Fibroblast of the aortic adventitia (primary cell): ENCODE measurements at places on chromosomes 3 and 15.

GRCh38 chr3:12285003-12285555, 3.8 kb upstream of the PPARG start:
- DNase-seq: no peak

DNA sequence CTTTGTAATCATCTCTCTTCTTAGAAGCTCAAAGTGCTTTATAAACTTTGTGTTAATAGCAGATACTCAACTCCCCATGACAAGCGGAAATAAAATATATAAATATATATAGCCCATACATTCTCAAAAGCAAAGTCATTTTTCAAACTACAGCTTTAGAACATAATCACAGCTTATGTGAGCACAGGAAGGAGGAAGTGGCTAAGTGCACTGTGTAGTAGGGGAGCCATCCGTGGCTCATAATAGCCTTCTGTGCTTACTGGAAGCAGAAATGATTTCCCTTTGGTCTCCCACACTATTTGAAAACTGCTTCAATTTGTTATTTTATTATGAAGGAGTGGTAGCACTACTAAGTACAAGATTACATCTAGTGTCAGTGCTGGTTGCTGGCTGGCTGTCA, 151.4 kb upstream of the ARL6 start:
- no peak for DNase-seq

GRCh38 chr15:68330901-68331300, 53.4 kb downstream of the FEM1B start:
- DNase-seq: no peak

DNA sequence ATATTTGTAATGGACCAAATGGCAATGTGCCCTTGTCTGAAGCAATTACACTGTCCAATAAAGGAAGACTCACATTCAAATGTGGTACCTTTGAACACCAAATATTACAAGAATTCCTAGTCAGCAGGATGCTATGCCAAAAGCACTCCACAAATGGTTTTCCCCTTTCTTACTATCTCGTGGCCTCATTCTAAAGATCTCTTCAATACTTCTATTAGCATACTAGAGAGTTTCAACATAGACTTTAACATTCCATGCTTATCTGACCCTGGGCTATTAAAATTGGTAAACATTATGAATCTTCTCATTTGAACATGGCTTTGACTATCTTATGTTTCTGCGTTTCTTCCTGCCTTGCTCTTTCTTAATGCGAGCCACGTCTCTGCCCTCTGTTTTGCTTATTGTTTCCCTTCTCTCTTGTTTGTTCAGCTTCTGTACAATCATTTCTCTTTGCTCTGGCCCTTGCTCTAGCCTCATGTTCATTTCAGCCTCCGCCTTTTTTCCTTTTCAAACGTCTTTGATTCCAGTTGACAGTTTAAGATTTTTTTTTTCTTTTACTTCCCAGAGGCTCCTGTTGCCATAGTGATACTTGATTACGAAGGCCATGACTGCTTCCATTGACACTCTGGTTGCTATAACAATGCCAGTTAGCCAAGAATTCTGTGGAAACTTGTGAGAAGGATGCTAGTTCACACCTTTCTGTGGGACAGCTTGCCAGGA, 49.5 kb upstream of the SLC9A9 start:
- peak; percentile 77 for DNase-seq

GRCh38 chr3:3064297-3064696, 45.9 kb downstream of the IL5RA start:
- DNase-seq: no peak

GRCh38 chr3:110413266-110413665, 658.4 kb upstream of the NECTIN3 start:
- no peak for DNase-seq

DNA sequence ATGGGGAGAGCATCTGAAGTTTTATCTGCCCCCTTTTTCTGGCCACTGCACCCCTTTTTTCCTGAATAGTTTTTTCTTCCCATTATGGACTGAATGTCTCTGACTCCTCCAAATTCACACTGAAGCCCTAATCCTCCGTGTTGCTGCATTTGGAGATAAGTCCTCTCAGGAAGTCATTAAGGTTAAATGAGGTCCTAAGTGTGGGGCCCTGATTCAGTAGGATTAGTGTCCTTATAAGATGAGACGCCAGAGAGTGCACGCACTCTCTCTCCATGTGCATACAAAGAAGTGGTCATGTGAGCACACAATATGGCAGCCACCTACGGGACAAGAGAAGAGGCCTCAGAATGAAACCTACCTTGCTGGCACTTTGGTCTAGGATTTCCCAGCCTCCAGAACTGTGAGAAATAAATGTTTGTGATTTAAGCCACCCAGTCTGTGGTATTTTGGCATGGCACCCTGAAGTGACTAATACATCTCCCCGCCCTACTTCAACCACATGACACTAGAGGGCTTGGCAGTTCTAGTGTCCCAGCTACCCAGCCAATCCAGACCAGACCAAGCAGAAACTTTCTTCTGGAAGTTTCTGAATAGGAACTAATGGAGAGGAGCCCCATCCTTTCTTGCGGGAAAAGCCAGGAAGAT, 191.3 kb downstream of the PDE8A start:
- peak; percentile 27 for DNase-seq

DNA sequence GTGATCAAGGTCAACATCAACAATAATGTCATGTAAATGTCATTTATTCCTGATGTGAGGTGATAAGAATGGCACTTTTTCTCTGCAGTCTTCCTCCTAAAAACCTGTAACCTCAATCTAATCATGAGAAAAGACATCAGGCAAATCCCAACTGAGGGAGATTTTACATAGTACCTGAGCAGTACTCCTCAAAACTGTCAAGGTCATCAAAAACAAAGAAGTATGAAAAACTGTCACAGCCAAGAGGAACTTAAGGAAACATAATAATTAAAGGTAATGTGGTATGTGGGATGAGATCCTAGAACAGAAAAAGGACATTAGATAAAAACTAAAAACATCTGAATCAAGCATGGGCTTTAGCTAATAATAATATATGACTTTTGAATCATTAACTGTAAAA, 140.9 kb upstream of the GRM7 start:
- no peak for DNase-seq

DNA sequence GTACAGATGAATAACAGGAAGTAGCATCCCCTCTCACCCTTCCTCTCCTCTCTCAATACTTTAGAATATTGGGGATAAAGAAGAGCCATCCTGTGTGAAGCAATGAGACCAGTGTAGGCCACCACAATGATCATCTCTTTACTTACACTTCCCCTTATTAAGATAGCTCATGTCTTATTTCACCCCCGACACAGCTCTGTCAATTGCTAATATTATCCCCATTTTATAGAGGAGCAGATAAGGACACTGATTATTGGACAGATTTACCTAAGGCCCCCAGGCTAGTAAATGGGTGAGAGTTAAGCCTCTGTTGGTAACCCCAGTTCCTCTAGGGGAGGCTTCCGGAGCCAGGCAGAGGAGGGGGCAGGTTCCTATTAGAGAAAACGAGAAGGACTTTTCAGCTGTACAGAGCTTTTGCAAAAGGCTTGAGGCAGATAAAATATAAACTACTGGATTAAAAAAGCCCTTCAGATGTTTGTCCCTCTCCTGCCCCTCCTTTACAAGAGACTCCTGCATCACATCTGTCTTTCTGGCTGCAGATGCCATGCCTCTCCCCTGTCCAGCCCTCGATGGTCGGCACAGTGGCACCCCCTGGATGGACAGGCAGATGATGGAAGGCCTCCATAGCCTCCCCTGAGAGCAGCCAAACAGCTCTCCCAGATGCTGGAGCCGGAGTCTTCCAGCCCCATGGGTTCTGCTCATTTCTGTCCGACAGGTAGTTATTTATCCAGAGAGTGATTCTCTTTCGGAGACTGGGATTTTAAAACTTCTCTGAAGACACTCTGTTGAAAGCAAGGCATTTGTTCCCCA, 49.4 kb upstream of the LCTL start:
- DNase-seq: no peak

DNA sequence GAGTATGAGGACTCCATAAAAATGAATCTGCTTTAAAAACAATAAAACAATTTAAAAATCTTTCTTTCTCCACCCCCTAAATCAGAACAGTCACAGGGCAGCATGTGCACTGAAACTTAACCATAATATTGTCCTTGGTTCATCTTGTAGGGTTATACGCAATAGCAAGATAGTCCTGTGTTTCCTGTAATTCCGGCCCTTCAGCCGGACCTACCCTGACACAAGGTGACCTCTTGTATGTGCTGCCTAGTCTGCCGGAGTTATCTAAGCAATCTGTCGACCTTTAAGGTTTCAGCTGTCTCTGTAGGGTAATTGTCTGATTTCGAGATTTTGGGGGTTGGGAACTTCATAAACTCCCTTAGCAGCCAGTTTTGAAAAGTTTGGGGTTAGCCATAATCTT, 99.9 kb downstream of the DHX36 start:
- DNase-seq: no peak

DNA sequence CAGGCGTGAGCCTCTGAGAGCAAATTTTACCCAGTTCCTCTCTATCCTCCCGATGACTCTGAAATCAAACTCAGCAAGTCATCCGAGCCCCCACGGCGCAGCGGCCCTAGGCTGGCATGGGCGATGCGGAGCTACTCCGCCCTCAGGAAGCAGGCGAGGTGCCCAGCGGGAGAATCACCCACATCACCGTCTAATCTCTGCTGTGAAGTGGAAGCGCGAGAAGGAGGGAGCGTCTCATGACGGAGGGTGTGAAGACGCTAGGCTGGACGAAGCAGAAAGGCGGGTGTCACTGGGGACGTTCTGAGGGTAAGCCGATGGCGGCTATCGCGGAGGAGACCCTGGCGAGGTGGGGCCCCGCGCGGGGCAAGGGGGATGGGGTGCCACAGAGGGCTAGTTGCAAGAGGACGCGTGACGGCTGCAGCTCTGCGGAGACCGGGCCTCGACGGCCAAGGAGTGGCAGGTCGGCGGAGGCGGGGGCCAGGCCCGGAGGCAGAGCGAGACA, 9.1 kb upstream of the GNAI2 start:
- DNase-seq: peak; percentile 43

- peak; percentile 89 for DNase-seq
These were observed 7.5 kb upstream of the ALCAM start for GRCh38 chr3:105359098-105359762.

DNA sequence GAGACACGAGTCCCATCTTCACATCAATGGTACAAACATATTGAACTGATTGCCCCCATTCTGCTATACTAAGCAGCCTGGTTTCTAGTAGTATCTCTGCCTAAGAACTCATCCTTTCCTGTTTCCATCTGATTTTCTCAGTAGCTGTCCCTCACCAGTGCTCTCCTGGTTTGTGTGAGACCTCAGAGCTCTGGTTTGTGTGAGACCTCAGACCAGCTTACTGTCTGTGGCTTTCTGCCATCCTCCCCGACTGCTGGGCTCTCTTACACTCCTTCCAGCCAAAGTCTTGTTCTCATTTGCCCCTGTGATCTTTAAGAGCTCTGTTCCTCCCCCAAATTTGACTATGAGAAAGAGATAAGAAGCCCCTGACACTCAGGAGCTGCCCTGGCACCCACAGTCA, 41.1 kb upstream of the NEDD4 start:
- no peak for DNase-seq

- DNase-seq: peak; percentile 30
These were observed 179.3 kb upstream of the ANKRD28 start for GRCh38 chr3:15977090-15977489.

DNA sequence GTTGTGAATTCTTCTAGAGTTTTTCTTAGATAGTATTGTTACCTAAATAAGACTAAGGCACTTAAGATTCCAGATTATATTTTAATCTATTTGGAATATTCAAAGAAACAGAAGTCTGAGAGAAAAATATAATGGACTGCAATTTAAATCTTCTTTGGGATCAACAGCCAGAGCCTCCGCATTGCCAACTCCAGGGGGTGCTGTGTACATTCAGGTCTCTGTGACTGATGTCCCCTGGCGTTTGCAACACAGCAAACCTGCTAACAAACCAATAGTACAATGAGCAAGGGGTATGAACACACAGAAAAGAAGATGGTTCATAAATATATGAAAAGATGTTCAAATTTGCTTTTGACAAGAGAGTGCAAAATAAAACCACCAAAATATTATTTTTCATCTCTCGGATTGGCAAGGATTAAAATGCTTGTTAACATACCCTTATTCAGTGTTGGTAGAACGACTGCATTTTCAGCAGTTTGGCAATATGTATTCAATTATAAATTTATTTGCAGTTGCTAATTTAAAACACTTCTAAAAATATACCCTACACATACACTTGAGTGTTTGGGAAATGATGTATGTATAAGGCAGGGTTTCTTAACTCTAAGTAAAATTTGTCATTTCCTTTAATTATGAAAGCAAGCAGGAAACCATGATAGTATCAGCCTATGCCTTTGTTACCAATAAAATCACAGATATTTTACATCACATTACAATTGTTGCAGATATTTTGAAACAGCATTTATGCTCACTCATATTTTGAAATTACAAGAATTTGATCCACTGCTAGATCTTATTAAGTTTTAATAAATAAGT, 16.1 kb upstream of the TM4SF1 start:
- DNase-seq: peak; percentile 85

DNA sequence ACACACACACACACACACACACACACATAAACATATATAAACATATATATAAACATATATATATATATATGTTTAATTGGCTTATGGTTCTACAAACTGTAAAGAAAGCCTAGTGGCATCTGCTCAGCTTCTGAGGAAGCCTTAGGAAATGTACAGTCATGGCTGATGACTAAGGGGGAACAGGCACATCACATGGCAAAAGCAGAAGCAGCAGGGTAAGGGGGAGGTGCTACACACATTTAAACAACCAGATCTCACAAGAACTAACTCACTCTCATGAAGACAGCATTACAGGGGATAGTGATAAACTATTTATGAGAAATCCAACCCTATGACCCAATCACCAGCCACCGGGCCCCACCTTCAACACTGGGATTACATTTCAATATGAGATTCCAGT, 922.9 kb downstream of the SI start:
- no peak for DNase-seq

DNA sequence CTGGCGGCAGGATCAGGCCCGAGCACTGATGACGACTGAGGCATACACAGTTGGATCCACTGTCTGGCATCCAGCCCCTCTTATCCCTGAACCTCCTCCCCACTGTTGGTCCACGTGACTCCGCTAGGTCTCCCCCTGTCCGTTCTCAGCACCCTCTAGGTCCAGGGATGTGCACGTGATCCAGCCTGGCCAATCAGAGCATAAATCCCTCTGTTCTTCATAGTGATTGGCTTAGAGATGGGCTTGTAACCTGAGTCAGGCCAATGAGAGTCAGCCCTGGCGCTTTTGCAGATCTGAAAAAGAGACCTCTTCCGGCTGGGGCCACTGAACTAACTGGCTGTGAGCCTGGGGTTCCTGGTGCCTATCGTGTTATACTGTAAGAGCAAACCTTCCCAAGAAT, 20.5 kb upstream of the IQSEC1 start:
- DNase-seq: no peak
